NCI-H510A treated with DMSO at 0.1 percent for 48 hours (cell line): ENCODE measurements at places on chromosomes 16 and 17.

- no peak for DNase-seq
Observed at GRCh38 chr17:2057760-2058585, 3.1 kb downstream of the HIC1 start.

- DNase-seq = no peak
Observed at GRCh38 chr16:22206842-22207714, 1.0 kb downstream of the EEF2K start.

- no peak for DNase-seq
Observed at GRCh38 chr17:82041144-82041814, 3.8 kb upstream of the DCXR start.

GRCh38 chr16:87828071-87828906 lies 41.0 kb downstream of the SLC7A5 start:
- no peak for DNase-seq

GRCh38 chr17:68777243-68777855 lies 176.2 kb upstream of the FAM20A start:
- DNase-seq = peak; percentile 70
